C1 segment of cervical spinal cord (tissue), 14 donors: ENCODE measurements at places on chromosomes 2 and 18.

GRCh38 chr2:202022755-202023154, 10.9 kb upstream of the FZD7 start:
- no peak for DNase-seq

DNA sequence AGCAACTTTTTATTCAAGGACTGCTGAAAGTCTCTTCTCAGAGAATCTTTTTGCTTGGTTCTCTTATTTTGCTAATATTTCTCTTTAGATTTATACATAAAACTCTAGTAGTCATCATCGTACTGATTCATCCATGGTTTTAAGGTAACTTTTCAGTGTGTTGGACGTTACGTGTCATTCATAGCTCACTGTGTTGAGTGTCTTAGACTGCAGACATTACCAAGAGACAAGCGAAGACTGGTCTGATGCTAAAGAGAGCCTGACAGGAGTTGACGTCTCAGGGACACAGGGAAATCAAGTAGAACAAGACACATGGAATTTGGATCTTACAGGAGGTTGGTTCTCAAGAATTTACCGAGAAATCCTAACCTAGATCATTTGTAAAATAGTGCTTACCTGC, 25.5 kb downstream of the RBM44 start:
- no peak for DNase-seq

GRCh38 chr2:60353406-60353800, 200.1 kb downstream of the BCL11A start:
- DNase-seq: no peak

- DNase-seq: no peak
Measured at GRCh38 chr2:68822207-68822872, 48.9 kb downstream of the BMP10 start.

DNA sequence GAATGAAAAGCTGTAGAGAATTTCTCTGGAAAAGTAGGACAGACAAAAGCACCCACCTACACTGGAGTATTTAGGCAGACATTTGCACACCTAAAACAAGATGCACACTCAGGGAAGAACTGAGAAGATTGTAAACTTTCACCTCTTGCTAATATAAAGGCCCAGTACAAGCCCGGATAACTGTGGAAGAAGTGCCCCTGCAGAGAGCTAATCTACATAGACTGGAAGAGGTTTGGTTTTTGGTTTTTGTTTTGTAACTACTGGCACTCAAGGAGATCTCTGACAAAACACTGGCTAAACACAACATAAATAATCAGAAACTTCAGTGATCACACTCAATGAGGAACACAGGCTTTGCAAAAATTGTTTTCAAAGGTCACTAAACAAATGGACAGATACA, 782.2 kb upstream of the SLC8A1 start:
- DNase-seq: no peak
